ENCODE measurements at places on chromosomes 2 and 18.
A peak's percentile ranks its signal among the peaks of the same experiment; 100 is the strongest.

GRCh38 chr2:235539773-235540172 is 45.9 kb downstream of the AGAP1 start:
- no peak for DNase-seq

- DNase-seq = peak; percentile 86
Measured at GRCh38 chr18:58177004-58177717, 133.1 kb downstream of the NEDD4L start.

GRCh38 chr18:48902023-48902855 is 48.5 kb downstream of the SMAD7 start:
- peak; percentile 78 for DNase-seq

GRCh38 chr2:242063850-242064249 is 194.3 kb downstream of the RTP5 start:
- no peak for DNase-seq

DNA sequence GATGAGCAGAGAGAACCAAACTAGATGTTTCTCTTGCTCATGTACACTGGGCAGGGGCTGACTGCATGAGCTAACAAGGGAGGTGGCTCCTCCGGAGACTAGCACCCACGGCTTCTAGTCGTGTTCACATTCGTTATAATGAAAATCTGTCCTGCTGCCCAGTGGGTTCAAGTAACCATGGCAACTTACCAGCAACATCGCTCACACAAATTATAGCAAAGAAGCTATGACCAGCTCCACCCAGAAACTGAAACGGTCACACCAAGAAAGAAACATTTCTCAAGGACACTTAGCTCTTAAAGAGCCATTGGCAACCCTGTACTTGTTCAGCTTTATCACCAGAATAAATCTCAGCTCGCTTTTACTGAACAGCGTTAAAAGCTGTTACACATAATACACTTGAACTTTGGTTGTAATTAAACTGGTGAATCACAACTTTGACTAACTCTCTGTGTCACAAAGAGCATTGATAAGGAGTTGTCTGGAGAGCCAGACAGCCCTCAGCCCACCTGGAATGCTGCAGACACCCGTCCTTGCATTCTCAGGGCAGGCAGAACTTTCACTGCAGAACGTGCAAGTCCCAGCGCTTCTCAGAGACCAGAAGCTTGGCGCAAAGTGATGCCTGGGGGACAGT is 141.2 kb downstream of the PID1 start:
- peak; percentile 12 for DNase-seq

DNA sequence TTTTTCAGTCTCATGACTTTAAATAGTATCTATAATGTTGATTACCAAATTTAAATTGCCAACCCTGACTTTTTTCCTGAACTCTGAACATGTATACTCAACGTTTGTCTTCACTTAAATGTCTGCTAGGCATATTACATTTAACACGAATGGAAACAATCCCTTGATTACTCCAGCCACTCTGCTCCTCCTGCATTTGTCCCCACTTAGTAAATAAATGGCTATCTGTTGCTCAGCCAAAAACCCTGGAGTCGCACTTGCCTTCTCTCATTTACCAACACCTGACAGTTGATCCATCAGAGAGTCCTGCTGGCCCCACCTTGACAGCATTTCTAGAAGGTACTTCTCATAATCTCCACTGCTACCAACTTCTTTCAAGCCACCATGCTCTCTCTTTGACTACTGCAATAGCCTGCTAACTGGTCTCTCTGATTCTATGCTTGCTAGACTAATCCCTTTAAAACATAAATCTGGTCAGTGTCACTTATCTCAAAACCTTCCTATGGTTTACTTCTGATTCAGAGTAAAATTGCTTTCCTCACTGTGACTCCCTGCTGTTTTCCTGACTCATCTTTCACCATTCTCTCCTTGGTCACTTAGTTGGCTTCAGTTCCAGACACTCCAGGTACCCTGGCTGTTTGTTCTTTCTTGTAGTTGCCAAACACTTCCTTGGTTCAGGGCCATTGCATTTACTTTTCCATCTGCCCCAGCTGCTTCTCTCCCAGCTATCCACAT is 31.9 kb downstream of the SPAG16 start:
- DNase-seq = no peak

DNA sequence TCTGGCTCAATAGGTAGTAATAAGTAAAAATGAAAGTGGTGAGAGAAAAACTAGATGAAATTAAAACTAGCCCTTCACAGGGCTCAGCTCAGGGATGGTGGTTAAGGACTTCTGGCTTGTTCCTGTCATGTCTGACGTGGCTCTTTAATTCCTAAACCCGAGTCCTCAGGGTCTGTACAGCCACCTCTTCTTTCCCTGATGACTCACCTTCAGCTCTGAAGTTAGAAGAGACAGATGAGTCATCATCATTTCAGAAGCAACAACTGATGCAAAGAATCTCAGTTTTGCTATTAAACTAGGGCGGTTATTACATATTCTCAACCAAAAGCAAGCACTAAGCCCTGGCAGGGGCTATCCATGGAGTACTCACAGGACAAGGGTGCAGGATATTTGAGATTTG is 24.0 kb upstream of the ITGB6 start:
- peak; percentile 85 for DNase-seq

DNA sequence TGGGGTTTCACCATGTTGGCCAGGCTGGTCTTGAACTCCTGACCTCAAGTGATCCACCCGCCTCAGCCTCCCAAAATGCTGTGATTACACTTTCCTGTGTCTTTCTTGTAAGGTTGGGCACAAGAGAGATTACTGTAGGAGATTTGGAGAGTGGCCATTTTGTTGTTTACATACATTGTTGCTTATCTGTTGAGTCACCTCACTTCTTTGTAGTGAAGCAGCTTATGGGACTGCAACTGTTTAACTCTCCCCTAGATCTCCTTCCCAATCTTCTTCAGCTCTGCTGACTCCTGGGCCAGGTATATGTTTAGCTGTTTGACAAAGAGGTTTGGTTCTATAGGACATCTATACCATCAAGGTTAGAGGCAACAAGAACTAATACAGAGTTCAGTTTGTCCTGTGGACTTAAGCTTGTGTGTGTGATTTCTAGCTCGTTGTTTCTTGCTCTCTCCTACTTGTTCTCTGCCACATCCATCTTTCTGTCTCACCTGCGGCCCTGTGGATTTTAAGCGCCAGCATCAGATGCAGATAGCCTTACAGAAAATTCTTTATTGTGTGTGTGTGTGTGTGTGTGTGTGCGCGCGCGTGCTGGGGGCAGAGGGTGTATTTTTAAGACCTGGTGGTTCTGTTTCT is 95.4 kb downstream of the HAUS1 start:
- peak; percentile 8 for DNase-seq

DNA sequence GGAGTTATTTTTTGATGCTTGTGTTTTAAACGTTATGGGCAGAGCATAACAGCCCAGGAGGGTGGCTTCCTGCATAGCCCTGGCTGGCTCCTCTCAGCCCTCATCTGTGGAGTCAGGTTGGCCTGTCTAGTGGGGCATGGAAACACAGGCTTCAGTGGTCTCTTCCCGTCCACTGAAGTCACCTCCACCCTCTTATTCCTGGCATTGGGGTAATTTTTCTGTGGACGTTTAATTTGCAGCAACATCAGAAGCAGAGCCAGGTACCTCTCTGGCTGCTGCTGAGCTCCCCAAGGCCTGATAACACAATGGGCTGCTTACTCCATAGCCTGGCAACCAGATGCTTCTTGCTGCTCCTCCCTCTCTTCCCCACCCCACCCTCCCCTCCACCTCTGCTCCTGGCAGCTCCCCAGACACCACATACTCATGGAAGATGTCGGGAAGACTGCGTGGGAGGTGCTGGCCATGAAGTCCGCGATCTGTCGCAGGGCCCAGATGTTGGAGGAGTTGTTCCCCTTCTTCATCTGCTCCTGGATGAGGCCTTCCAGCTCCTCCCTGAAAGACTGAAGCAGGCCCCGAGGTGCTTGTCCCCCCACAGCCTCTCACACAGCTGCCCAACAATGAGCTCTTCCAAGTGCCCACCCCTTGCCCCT is 64.0 kb downstream of the ADD2 start:
- no peak for DNase-seq

- no peak for DNase-seq
Measured at GRCh38 chr2:238691596-238692491, 156.0 kb upstream of the TWIST2 start.

DNA sequence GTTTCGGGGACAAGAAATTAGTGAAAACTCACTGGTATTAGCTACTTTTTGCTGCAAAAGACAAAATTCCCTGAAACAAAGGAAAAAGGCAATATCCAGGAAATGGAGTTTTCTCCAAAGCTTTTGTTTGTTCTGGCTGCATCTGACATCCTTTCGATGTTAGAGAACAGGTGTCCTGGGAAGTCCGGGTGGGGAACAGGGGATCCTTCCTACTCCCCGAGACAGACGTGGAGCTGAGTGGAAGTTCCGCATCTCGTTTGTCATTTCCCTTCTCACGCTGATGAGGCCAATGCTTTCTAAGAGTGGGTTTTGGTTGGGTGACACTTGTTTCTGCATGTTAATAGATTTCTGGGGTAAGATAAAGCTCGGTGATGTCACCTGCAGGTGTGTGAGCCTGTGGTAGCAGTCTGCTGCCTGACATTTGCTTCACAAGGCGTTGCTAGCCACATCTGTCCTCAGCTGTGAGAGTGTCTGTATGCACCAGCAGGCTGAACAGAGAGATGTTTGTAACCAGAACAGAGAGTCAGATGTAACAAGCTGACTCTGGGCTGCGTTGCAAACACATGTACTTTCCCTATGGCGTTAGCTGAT is 125.9 kb downstream of the ACOXL start:
- no peak for DNase-seq

DNA sequence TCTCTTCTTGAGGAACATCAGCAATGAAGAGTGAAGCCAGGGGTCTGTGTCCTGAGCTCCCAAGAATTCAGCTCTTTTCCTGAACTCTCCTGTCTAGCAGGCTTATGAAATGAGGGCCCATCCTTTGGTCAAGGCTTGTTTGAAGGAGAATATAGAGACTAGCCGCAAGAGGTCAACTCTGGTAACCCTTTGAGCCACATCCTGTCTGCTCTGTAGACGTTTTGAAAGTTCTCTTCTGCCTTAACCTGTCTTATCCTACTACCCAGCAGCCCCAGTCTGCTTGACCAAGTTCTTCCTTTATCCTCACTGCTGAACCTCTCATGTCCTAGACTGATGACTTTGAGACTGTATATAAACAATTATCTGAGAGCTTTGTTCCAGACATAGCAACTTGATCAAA is 5.4 kb downstream of the SEMA4F start:
- no peak for DNase-seq

DNA sequence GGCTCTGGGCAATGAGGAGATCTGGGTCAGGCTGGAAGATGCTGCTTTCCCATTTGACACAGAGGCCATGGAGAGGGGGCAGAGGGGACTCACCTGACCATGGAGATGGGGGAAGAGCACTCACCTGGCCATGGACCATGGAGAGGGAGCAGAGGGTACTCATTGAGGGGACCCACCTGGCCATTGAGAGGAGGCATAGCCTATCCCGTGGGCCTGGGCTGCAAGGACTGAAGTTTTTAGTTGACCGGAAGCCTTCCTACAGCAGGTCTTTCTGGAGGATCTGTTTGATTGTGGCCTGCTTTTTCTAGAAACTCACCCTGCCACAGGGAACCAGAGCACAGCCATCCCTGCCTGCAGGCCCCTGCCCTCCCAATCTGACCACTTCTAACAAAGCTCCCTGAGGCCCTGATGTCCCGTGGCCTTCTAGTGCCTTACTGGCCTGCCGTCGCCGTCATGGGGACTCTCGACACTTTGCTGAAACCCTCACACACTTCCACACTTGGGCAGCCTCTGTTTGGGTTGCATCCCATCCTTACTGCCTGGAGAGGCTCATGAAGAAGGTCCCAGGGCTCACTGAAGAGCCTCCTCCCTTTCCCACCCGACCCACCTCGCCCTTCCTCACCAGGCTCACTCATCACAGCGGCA is 5.1 kb upstream of the PROM2 start:
- DNase-seq = no peak

- DNase-seq = no peak
Measured at GRCh38 chr2:158893474-158893873, 75.0 kb upstream of the TANC1 start.

DNA sequence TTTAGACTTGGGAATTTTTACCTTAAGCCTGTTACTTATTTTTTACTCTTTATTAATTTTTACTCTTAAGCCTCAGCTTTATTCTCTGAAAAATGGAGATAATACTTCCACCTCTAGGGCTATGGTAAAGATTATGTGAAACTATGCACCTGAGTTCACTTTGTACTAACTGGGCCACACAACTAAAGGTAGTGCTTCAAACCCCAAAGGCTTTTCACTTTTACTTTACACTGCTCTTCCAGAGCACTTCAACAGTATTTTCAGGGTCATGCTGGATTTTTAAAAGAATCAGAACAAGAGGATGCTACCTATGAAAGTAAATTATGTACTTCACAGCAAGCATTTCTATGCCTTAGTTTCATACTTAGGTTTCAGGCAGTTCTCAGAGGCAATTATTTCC is 27.8 kb downstream of the MEX3C start:
- DNase-seq = no peak

GRCh38 chr18:9849407-9850283 is 36.1 kb upstream of the TXNDC2 start:
- no peak for DNase-seq

GRCh38 chr18:46068763-46069162 is 3.3 kb downstream of the PSTPIP2 start:
- no peak for DNase-seq

DNA sequence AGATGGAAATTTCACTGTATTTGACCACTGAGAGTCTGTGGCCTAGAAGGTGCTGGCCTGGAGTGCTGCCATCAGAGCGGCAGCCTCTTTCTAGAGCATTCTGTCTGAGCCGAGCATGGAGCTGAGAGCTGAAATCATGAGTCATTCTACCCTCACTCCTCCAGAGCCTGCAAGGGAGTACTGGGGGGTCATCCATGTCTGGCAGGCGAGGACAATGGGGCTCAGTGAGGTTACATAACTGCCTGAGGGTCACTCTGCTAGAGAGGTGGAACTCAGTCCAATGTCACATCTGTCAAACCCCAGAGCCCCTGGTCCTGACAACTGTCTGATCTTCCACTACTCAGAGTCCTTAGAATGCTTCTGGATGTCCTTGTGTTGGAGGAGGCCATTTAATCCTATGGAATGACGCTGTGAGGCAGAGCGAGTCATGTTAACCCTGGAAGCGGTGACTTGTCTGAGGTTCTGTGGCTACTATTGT is 65.3 kb downstream of the HAUS1 start:
- peak; percentile 23 for DNase-seq

DNA sequence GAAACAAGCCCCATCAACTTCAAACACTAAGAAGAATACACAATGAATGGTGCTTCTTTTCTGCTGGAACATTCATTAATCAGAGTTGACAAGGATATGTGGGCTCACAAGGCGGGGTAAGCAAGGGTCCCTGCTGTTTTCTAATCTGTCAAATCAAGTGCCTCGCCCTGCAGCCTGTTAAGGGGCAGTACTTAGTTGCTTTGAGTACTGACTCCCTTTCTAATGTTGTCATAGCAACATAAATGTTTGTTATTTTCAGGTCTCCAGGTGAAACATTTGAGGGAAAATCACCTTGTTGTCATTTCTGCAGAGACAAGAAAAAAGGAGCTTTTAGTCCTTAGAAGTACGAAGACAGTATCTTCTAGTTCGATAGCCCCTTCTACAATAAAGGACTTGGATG is 284.7 kb upstream of the PKDCC start:
- DNase-seq = no peak

GRCh38 chr2:98731894-98732349 is 990 bp upstream of the MGAT4A start:
- no peak for DNase-seq

- DNase-seq = no peak
Measured at GRCh38 chr2:98301469-98301868, 44.8 kb upstream of the CNGA3 start.

GRCh38 chr2:223915071-223915470 is 30.1 kb downstream of the WDFY1 start:
- DNase-seq = no peak

- no peak for DNase-seq
Measured at GRCh38 chr2:146677280-146677679, 1167.5 kb upstream of the ACVR2A start.

- no peak for DNase-seq
Measured at GRCh38 chr2:55009277-55010060, 40.8 kb downstream of the RTN4 start.

Measured in fibroblast of the conjunctiva (primary cell).